Activated T-cell treated with anti-CD3 and anti-CD28 coated beads, Interleukin-2, amount 50 U/mL, for 72 hours (primary cell): ENCODE measurements at places on chromosomes 6 and 20. TPM values are rescaled to one million over a fixed set of nuclear protein-coding genes. Genes with fewer than 3 reads are reported as not detected.

GRCh38 chr20:41480054-41480770 lies 113.6 kb upstream of the EMILIN3 start:
- DNase-seq: no peak

DNA sequence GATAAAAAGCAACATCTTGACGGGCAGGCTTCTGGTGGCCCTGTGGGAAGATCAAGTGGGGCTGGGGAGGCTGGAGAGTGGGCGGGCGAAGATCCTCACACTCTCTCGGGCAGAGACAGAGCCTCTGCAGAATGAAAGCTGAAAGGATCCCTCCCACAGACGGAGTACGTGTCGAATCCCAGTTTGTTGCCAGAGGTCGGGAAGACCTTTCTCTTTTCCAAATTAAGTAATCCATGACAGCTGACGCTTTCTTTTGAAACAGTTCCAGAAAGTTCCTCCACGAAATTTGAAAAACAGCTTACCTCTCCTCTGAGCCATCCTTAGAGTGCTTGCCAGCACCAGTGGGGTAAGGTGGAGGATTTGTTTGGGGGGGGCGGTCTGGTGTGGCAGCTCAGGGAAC lies 155.6 kb upstream of the SMLR1 start:
- no peak for DNase-seq

DNA sequence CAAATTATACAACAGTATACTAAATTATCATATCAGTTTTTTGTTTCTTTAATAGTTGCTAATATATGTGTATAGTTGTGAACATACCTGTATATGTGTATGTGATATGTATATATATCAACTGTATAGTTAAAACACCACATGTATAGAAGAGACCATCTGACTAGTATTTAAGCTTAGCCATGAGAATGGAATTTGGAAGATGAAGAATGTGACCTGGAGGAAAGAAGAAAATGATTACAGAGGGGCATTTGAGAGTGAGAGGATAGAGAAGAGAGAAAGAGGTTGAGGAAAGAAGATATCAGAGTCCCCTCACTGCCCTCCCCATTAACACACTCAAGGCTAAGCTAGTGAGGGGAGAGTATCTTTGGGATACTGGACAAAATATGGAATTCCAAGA lies 335.9 kb downstream of the BCKDHB start:
- DNase-seq: no peak

- peak; percentile 97 for DNase-seq
Observed at GRCh38 chr6:119349361-119350201, at the start of gene MAN1A1. MAN1A1 (minus strand) TSS chr6:119349761; CDS start chr6:119349065, 696 bp downstream.

DNA sequence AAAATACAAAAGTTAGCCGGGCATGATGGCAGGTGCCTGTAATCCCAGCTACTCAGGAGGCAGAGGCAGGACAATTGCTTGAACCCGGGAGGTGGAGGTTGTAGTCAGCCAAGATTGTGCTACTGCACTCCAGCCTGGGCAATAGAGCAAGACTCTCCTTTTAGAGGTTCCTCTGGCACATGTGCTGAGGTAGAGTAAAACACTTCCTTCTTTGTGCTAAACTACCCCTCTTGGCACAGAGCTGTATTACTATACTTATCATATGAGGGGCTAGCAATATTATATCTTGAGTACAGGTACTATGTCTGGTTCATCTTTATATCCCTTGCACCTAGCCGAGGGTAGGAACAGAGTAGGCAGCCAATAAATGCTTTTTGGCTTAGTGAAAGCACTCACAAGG lies 40.2 kb upstream of the SAMHD1 start:
- no peak for DNase-seq

DNA sequence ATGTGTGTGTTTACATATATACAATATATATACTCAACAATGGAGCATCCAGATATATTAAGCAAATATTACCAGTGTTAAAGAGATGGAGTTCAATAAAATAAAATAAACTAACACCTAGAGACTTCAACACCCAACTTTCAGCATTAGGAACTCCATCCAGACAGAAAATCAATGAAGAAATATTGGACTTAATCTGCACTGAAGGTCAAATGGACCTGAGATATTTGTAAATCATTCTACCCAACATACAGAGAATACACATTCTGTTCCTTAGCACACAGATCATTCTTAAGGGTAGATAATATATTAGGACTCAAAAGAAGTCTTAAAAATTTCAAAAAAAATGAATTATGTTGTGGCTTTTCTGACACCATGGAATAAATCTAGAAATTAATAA lies 832.3 kb upstream of the ADGRB3 start:
- DNase-seq: no peak

GRCh38 chr6:15539722-15540270 lies 123.0 kb downstream of the DTNBP1 start:
- no peak for DNase-seq

DNA sequence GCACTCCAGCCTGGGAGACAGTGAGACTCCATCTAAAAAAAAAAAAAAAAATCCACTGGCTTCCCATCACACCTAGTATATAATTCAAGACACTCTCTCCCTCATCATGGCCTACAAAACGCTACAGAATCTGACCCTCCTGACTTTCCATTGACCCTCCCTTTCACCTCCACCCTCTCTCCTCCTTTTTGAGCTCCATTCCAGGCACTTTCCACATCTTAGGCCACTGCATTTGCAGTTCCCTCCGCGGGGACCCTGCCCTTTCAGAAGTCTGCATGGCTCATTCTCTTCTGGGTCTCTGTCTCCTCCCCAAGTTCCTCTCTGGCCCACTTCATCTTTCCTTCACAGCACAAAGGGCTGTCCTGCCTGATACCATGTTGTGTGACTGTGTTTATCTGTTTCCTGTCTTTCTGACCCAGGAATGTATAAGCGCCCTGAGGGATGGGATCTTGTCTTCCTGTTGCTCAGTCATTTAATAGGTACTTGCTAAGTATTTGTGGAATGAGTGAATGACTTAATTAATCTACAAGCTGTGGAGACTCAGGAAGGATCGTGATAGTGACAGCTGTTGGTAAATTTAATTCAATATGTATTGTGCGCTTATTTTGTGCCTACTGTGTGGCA lies 35.2 kb downstream of the NCR2 start:
- DNase-seq: no peak

DNA sequence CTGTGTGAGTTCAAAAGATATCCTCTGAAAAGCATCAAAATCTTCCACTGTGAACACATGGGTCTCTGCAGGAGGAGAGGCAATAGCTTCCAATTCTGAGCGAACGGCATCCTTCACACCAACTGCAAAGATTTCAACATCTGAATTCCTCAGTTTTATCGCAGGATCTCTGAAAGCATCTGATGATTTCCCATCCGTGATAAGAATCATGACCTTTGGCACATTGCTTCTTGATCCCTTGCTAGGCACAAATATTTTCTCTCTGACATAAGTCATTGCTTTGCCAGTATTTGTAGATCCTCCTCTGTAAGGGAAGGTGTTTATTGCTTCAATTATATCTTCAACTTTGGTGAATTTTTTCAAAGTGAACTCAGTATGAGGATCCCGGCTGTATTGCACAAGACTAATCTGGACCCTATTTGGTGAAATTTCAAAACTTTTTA lies 22.7 kb downstream of the COL12A1 start:
- no peak for DNase-seq

- DNase-seq: no peak
Observed at GRCh38 chr6:121603486-121603885, 168.0 kb downstream of the GJA1 start.

- no peak for DNase-seq
Observed at GRCh38 chr6:46284475-46284874, 113.7 kb upstream of the ENPP5 start.

DNA sequence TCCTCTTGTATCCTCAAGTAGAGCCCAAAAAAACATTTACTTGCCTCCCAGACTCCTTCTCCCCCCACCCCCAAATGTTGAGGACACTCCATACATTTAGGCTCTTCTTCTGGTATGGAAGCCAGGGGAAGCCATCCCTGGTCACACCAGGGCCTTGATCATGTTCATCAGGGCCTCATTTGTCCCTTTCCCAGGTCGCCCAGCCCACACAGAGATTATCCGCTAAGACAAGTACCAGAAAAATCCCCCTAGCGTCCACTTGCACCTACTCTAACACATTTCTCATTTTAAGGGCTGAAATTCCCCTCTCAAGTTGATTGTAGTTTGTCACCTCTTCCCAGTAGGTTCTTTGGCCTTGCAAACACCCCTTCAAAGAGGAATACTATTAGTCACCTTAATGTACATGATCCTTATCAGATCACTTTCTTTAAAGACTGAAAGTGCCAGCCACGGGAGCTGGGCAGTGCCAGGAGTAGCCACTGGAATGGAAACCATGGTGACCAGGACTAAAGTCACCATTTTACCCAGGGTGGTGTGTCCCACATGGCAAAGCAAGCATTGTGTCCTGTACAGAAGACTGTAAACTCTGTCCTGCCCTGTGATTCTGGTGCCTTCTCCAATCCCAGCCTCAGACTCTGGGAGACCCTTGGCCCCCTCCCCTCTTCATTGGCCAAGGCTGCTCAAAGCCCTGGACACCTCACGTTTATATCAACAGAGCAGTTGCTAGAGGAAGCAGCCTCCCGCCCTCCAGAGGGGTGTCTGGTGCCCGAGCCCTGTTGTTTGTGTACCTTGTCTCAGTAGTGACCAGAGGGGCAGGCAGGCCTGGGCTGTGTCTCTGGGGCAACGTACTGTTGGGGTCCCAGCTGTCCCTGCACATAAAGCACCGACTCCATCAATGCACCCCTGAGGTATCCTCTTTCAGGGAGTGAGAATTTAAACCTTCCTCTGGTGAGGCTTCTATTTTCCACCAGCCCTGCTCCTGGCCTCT lies 5.0 kb upstream of the APOBEC2 start:
- no peak for DNase-seq

The MLIP gene
- not detected for total RNA-seq

The GNMT gene
- total RNA-seq: 0.69 TPM
